Stimulated activated CD8-positive, alpha-beta memory T cell treated with anti-CD3 and anti-CD28 coated beads, Interleukin-2, amount 100 ng/mL, for 48 hours (primary cell): ENCODE measurements at places on chromosomes 2 and 18.

DNA sequence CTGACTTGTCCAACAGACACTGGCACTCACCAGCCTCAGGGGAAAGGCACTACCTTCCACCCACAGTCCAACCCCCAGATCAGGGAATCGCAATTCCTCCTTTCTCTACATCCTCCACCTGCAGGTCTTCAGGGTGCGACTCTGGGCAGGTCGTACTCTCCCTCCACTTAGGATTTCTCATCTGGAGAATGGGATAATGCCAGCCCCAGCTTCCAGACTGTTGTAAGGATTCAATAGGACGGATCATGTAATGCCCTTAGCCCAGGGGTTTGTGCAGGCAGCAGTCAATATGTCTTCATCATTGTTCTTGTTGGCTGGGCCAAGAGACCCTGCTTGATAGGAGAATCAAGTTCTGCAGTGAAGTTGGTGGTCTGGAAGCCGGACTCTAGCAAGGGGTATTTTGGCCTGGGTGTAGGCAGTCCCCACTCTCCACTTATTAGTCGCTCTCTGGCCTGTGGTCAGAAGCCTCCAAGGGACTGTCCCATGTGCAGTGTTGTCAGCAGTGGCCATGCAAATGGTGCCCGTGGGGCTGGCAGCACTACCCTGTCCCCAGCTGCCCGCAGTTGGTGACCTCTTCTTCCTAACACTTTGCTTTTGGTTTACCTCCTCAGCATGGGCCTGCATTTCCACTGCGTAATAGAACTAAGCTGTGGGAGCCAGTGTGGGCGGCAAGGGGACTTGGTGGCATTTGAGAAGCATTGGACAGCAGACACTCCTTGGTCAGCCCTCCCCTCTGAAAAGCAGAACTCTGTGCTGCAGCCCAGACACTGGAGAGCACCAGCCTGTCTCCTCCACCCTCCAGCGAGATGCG lies 172.4 kb upstream of the HS6ST1 start:
- DNase-seq: no peak

DNA sequence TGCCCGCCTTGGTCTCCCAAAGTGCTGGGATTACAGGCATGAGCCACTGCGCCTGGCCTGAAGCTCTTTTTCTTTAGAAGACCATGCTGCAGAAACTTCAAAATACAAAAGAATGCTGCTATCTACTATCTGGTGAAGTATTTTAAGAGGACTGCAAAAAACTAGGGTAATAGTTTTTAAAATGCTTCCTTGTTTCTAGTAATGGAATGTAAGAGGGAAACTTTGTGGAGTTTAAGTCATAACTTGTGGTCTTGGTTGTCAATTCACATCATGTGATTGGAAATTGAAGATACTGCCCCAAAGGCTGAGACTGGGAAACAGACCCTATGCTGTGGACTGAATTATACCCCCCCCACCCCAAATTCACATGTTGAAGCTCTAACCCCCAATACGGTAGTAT lies 68.3 kb downstream of the B3GNT2 start:
- no peak for DNase-seq

DNA sequence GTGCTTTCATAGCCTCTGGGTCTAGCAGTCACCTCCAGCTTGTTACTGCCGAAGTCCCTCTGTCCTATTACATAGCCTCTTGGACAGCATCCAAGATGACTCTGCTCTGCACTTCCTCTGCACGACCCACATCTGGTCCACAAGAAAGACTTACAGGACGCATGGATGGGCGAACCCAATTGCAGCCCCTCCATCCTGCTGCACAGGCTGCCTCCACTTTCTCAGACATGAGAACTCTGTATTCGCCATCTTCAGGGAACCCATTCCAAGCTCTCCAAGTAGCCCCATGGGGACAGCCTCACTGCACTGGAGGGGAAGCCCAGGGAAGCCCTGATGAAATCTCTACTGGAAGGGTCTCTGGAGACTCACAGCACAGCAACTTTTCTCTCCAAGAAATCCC lies 172.1 kb downstream of the GFPT1 start:
- no peak for DNase-seq

- DNase-seq: no peak
Observed at GRCh38 chr2:154306266-154306970, 392.1 kb upstream of the KCNJ3 start.

GRCh38 chr18:13405305-13406038 lies 186.9 kb downstream of the LDLRAD4 start:
- DNase-seq: no peak

DNA sequence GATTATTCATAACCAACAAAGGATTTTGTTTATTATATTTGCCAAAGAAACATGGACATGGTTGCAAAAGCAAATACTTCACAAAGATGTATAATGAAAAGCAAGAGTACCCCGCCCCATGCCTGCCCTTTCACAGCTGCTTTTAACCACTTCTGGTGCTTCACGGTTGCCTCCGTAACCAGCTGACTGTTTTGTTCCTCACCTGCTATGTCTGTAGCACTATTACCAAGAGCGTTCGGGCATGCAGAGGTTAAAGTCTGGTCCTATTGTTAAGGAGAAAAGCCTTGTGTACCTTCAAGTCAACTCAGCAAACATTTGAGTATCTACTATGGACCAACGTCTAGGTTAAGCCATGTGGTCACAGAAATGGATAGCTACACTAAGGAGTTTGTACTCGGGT lies 115.2 kb upstream of the FOSL2 start:
- DNase-seq: no peak

GRCh38 chr2:59594671-59595222 lies 958.7 kb downstream of the BCL11A start:
- DNase-seq: no peak

DNA sequence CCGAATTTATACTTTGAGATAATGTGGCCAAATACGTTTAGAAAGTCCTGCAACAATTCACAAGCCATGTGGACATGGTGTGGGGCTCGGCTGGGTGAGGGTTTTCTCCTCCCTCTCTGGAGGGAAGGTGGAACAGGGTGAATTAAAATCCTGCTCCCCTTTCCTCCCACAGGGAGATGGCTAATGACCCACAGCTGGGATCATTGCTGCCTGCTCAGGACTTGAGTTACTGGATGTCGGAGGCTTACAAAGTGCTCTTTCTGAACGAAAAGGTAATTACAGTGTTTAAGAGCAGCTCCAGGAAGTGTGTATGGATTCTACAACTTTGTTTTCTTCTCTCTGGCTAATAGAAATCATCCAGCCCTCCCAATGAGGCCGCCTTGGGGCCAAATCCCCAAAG lies 97.9 kb upstream of the ALKAL2 start:
- DNase-seq: no peak

DNA sequence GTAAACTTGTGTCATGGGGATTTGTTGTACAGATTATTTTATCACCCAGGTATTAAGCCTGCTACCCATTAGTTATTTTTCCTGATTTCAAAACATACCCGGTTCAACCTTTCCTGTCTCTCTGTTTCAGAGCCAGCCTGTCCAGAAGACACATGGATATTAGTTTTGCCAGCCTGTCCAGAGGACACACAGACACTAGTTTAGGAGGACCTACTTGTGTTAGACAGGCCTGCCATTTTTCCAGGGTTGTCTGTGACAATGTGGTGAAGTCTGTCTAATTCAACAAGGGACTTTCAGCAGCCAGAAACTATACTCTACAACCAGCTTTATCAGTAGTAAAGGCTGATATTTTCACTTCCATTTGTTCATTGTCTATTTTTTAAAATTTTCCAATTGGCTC lies 56.1 kb upstream of the DCC start:
- no peak for DNase-seq

DNA sequence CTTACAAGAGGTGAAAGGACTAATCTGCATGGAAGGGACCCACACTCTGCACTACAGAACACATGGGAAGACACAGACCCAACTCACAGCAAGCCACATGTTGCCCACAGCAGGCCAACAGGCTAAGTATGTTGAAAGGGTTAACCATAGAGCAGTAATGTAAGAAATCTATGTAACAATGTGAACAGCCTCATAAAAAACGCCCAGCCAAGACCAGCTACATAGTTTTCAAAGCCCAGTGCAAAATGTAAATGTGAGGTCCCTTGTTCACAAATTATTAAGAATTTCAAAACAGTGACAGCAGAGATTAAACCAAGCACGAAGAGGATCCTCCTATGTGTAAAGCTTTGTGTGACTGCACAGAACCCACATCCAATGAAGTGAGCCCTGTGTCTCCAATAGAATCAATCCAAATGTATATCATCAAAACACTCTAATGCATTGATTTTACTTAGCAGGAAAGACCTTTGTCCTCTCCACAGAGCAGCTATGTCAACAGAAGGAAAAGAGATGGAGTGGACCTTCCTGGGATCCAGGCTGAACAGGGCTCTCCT lies 210.1 kb downstream of the AGPS start:
- no peak for DNase-seq

- no peak for DNase-seq
Observed at GRCh38 chr2:38045811-38046210, 30.1 kb downstream of the CYP1B1 start.

DNA sequence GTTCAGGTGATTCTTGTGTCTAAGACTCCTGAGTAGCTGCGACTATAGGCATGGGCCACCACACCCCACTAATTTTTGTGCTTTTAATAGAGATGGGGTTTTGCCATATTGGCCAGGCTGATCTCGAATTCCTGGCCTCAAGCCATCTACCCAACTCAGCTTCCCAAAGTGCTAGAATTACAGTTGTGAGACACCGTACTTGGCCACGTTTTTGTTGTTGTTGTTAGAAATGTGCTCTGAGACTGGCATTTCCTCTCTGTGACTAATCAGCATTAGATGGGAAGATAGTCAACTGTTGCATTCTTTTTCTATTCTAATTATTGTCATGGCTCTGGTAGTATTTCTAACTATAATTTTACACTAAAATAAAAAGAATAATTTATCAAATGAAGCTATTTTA lies 191.7 kb downstream of the CAMKMT start:
- no peak for DNase-seq

- no peak for DNase-seq
Observed at GRCh38 chr2:23235292-23235691, 149.7 kb upstream of the KLHL29 start.

- no peak for DNase-seq
Observed at GRCh38 chr2:62054916-62055450, 140.9 kb upstream of the B3GNT2 start.

GRCh38 chr2:197399887-197400540 lies 34.8 kb downstream of the SF3B1 start:
- DNase-seq: no peak

- DNase-seq: no peak
Observed at GRCh38 chr18:25169701-25170100, 182.3 kb downstream of the ZNF521 start.
